ENCODE measurements at places on chromosomes 11 and 22.

- ATAC-seq: peak; percentile 14
Observed at GRCh38 chr22:48807155-48807554, 1020.5 kb downstream of the BRD1 start.

DNA sequence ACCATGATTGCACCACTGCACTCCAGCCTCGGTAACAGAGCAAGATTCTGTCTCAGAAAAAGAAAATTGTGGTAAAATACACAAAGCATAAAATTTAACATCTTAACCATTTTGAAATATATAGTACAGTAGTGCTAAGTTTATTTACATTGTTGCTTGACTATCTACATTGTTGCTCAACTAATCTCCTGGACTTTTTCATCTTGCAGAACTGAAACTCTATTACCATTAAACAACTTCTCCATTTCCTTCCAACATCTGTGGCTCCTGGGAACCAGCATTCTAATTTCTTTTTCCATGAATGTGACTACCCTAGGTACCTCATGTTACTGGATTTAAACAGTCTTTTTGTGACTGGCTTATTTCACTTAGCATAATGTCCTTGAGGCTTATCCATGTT is 13.5 kb upstream of the VWA5A start:
- no peak for ATAC-seq

DNA sequence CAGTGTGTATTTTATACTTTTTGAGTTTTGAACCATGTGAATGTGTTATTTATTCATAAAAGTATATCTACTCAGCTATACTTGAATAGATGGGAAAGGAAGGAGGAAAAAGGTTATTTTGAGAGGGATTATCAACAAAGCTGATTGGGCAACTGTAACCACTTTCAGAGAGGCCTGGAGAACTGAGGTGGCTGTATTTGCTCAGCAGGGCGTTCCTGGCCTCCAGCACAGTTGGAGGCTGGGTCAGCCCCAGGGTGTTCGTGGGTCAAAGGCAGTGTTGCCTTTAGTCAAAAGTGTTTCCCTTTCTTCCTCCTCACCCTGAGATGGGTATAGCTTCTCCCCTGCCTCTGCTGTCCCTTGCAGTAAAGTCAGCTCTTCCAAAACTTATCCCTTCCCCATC is 26.7 kb downstream of the ASCC2 start:
- ATAC-seq: peak; percentile 62

DNA sequence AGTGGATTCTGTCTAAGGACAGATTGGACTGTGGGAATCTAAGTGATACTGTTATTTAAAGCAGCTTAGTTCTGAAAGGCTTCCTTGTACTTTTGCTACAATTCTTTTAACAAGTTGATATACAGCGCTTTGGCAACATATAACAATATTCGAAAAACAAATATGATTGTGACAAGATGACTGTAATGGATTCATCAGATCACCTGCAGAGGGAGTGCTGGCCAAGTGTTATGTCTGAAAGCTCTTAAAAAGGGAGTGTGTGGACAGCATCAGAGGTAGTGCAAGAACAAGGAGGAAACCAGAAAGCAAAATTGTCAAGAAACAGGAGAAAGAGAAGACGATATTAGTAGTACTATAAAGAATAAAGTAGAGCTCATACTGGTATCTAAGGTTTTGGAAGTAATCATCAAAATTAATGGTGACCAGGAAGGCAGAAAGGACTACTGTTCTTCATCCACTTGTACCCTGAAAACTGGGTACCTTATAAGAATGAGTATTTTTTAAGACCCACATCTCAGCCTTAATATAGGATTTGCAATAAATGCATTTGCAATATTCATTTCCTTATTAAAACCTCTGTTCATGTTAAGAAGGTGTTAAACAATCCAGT is 1112.0 kb upstream of the CCDC90B start:
- ATAC-seq: no peak

DNA sequence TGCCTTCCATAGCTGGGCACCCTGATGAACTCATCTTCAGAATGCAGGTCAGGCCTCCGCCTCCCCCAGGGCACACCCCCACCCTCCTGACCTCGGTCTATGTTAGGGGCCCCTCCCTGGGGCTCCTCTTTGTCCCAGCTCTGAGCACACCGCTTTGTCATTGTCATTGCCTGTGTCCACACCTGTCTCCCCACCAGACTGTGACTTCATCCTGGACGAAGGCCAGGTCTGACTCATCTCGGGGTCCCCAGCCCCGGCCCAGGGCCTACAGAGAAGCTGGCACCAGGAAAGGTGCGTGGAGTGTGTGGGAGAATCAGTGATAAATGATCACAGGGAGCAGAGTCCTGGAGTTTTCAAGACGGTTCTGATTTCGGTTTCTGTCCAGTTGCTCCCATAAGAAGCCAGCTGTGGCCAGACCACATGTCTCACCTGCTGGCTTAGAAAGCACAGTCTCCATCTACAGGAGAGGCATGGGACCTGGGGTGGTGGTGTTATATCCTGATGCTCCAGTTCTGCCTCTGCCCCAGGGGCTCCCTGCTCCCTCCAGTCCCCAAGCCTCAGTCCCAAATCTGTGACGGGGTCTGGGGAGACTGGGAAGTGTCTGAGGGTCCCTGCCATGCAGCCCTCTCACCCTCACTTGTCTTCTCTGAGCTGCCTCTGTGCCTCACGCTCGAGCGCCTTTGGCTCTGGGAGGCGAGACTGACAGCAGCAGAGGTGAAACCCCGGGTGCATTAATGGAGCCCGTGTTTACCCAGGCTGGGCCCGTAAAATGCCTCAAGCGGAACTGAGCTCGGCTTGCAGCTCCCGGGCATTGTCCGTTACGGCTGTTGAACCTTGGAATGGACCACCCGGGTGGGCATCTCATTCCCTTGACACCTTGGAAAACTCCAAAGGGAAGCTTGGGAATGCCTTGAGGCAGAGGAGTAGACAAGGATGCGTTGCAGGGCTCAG is 85.5 kb upstream of the WNT11 start:
- peak; percentile 50 for ATAC-seq

DNA sequence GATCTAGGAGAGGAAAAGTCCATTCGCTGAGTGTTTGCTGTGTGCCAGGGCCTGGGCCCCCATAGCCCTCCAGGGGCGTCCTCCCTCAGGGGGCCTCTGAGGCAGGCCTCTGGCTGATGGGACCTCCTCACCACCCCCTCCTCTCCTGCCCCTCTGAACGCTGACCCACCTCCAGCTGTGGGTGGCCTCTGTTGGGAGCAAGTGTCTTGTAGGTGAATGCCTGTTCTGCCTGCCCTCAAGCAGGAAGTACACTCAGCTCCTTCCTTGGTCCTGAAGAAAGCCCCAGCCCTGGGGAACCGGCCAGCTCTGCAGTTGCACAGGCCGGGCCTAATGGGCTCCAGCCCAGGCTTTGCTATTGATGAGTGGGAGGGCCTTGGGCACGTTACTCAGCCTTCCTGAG is 3.5 kb downstream of the MYO7A start:
- no peak for ATAC-seq

DNA sequence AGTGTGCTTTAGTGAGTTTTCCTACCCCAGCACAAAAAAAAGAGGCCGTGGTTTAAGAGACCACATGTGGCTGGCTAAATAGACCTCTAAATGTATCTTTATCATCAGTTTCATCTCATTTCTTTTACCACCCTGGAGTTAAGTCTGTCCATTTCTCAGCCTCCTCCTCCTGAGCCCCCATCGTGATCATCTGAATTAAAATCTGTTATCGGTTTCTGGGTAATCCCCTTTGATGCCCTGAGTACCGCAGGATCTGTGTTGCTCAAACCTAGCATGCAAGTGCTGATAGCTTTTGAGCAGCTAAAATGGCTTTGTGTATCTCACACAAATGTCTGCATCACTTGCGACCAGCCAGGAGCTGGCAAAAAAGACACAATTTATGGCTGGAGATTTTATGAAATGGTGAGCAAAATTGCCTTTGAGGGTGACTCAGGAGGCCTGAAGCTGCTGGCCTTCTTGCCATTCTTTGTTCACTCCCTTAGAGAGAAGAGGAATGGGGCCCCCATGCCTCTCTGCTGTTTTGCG is 236.5 kb downstream of the NTM start:
- no peak for ATAC-seq

- ATAC-seq: peak; percentile 32
Observed at GRCh38 chr22:25702571-25703167, 39.3 kb upstream of the MYO18B start.

DNA sequence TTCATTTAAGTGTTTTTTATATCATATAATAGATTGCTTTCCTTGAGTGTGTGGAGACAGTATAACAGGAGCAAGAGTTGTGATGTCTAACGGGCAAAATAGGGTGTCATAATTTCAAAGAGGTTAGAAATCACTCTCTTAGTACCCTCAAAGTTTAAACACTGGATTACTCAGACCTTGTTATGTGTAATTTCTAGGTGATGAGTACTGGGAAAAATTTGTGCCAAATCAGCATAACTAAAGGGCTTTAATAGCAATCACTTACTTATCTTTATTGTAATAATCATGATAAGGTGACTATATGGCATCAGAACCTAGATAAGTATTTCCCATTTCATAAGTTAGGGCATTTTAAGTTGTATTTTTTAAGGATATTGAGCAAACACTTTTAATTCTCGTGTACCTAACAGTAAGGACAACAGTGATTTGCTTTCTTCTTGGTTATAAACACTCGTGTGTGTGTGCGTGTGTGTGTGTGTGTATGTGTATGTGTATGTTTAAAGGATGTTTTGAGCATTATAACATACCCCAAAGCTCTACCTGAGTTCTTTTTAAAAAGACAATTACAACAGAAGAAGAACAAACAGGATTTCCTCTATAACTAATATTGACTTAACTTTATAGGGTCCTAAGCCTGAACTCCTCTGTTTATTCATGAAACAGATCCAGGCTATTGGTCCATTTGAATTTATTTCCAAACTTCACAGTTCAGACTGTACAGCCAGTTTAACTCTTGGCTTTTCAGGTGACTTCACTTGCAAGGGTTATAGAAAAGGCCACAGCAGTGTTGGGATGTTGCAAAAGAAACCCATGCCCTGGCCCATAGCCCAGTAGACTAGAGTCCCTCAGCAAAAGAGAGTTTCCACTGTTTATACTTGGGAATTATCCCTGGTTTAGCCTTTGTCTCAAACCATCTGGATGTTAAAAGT is 23.7 kb upstream of the PDE3B start:
- ATAC-seq: no peak

GRCh38 chr11:69640995-69641581 is at the start of gene CCND1:
CCND1 (plus strand) TSS chr11:69641156; CDS start chr11:69641314, 158 bp downstream.
- ATAC-seq: peak; percentile 53

DNA sequence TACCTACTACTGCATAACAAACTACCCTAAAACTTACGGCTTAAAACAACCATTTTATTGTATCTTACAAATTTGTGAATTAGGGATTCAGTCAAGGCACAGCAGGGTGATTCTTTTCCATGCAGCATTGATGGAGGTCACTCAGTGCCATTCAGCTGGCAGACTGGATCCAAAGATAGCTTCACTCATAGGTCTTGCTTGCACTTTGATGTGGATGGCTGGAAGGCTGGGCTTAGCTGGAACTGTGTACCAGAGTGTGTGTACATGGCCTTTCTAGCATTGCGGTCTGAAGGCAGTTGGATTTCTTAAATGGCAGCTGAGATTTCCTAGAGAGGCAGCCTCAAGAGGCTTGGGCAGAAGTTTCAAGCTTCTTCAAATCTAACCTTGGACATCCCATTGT is 25.0 kb downstream of the YAP1 start:
- ATAC-seq: no peak

GRCh38 chr11:104055596-104055995 is 19.2 kb downstream of the DDI1 start:
- no peak for ATAC-seq

GRCh38 chr11:10331548-10332289 is 26.8 kb downstream of the ADM start:
- ATAC-seq: no peak

DNA sequence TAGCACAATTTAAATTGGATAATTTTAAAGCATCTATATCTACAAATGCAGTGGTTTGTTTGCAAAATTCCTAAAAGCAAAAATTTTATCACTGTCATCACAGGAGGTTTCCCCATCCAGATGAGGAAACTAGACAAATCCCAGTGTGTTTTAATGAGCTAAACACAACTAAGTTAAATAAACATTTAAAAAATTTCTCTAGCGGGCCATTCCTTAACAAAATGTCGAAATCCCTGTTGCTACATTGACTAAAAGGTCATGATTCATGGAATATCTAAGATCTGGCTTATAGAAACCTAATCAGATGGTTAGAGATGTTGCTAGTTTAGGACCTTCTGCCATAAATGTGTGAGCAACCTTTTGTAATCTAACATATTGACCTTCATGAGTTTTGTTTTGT is 107.3 kb upstream of the BDNF start:
- ATAC-seq: no peak

- no peak for ATAC-seq
Observed at GRCh38 chr11:72271980-72272379, 28.0 kb upstream of the PHOX2A start.

GRCh38 chr11:47215366-47215910 is 664 bp downstream of the DDB2 start:
- ATAC-seq: no peak

DNA sequence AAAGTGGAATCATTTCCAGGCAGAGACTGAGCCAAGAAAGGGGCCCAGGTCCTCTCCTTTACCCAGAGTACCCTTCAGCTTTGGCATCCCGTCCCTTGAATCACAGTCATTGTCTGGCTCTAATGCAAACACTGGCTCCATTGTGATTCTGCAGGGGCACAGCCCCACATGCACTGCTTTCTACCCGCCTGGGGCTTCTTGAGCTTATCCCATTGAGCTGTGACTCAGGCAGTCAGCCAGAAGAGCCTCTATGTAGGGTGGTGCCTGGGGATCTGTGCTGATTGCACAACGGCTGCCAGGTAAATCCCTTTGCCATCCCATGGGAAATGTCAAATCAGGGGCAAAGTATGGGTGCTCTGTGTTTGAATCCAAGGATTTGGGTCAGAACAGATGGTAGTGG is 88.9 kb downstream of the RASSF10 start:
- peak; percentile 98 for ATAC-seq

DNA sequence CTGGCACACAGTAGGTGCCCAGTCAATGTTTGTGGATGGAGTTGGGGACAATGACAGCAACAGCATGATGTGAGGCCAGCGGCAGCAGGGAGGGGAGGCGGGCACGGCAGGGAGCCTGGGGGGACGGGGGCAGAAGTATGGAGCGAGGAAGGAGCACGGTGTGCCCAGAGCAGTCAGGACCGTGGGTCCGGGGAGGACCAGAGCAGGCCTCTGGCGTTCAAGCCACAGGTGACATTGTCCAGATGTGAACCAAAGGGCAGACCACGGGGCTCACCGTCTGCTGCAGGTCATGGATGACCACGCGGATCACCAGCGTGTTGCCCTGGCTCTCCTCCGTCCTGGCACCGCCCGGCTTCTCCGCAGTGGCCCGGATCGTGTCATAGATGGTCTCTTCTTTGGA is 105.5 kb downstream of the SHANK2 start:
- ATAC-seq: no peak

DNA sequence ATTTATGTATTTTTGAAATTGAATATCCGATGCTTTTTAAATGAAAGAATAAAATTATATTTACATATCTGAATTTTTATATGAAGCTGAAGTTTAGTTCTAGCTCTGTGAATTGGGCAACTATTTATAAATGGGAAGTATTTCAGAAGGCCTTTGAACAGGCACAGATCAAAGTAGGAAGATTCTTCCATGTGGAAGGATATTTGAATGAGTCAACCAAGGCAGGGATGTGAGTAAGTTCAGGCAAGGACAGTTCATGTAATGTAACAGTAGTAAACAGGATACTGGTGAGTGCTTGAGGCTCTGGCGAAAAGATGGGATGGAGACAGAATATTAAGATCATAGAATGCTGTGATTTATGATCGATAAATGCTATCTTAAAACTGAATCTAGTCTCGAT is 417.8 kb upstream of the CCDC179 start:
- no peak for ATAC-seq

GRCh38 chr11:35334385-35335090 is 84.8 kb downstream of the SLC1A2 start:
- peak; percentile 4 for ATAC-seq

Data from esophagus mucosa (tissue), 1 donor.